Activated B cell treated with CpG ODN at 0.5 μM for 24 hours (primary cell): ENCODE measurements at places on chromosomes 4 and X. TPM values are rescaled to one million over a fixed set of nuclear protein-coding genes. Genes with fewer than 3 reads are reported as not detected.

- DNase-seq: no peak
These were observed 104.4 kb downstream of the CXCL13 start for GRCh38 chr4:77710059-77710458.

- DNase-seq: no peak
These were observed 37.5 kb upstream of the NEIL3 start for GRCh38 chr4:177271915-177272766.

NCAPG gene
- 1.1 and 1.5 TPM in 2 replicates for total RNA-seq

DNA sequence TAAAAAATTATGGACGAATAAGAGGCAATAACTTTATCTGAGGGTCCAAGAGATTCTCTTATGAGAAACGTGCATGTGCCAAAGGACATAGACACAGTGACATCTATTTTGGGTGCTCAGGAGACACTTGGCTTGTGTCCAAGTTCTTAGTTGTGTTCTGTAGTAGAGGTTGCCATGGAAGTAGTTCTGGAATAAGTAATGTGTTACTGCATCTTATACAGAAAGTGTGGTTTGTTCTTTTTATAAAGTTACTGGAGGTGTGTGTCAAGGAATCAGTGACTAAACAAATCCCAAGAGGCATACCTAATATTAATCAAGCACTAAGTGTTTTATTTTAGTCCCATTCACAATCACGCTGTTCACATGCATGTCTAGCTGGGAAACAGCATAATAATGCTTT, 305.7 kb downstream of the ARHGAP24 start:
- no peak for DNase-seq

DNA sequence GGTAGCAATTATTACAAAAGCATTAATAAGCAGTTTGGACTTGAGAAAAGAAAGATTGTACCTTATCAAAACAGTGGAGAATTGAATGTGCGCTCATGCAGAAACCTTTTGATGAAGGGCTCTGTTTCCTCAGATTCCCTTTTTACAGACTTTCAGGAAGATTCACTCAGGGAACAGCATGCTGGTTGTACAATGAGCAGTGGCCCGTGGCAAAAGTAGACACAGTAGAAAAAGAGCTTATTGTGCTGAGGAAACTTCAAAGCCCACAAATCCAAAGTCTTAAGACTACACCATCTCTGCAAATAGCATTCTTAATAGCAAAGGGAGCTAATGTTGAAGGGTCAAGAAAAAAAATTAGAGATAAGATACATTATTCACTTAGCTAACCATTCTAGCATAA, 858.9 kb downstream of the PDHA2 start:
- DNase-seq: no peak

MAB21L2 gene
- total RNA-seq: not detected in 2 replicates

- no peak for DNase-seq
These were observed 553.3 kb upstream of the MAGEB2 start for GRCh38 chrX:29662101-29662500.

DNA sequence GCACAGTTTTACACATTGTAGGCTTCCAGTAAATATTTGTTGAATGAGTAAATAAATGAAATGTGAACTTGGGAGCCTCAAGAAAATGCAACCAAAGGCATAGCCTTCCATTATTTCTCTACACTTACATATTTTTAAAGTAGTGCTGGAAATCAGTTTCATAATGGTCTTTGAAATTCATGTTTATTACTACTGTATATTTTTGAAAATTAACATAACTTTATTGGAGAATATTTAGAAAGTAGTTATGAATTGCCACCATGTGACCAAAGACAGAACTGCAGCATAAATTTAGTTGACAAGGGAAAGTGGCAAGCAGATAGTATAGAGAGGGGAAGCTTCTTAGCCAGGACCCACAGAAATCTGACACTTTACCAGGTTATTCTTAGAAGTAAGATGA, 6.4 kb downstream of the TCEAL8 start:
- no peak for DNase-seq
